ENCODE measurements at places on chromosomes 12 and 14.

- DNase-seq, result no peak
Measured at GRCh38 chr14:95533391-95533821, 1.4 kb upstream of the GLRX5 start.

- no peak for DNase-seq
Measured at GRCh38 chr14:68937471-68938270, 41.4 kb downstream of the ACTN1 start.

DNA sequence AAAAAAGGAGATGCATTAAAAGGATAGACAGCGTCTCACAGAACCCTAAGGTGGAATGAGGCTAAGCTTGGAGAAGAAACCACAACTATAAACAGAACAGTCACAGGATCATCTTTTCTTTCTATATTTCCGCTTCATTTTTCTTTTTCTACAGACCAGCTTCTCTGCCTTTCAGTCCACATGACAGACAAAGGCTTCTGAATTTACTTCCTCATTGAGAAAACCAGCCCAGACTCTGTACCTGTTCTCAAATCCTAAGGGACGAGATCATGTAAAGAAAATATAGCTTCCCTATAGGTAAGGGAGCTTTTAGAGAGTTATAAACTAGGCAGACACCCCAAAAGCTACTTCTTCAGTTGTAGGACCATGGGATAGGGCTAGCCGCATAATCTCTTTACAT, 17.4 kb downstream of the SGPP1 start:
- no peak for DNase-seq

DNA sequence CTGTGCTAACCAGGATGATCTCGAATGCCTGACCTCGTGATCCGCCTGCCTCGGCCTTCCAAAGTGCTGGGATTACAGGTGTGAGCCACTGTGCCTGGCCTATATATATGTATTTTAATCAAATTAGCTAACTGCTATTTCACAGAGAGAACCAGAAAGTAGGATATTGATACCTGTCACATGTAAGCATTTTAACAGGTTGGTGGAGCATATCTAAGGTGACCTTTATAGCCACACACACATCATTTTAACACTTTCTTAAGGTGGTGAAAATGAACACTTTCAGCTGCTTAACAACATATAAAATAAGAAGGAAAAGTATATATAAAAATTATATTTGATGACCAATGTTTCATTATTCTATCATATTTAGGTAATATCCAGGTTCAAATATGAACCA, 57.0 kb upstream of the ATF7IP start:
- DNase-seq, result no peak

DNA sequence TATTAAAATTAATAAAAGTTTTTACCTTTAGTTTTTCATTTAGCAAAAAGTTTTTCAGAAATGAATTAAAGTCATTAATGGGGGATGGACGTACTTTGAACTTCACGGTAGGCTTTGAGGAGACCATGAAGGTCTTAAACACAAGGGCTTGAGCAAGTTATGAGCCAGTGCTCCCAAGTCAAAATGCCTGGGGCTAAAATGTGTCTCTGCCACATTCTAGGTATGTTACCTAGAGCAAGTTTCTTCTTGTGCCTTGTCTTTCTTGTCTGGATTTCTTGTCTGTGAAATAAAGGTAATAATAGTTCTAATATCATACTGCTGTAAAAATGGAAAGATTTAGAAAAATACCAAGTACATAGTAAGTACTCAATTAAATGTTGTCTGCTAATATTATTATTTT, 132.7 kb upstream of the USP15 start:
- DNase-seq, result no peak

GRCh38 chr12:46555406-46555852, 182.9 kb upstream of the SLC38A2 start:
- no peak for DNase-seq

GRCh38 chr14:44107156-44107555, 399.9 kb downstream of the FSCB start:
- no peak for DNase-seq

- DNase-seq, result no peak
Measured at GRCh38 chr12:31008241-31008761, 65.4 kb upstream of the DDX11 start.

DNA sequence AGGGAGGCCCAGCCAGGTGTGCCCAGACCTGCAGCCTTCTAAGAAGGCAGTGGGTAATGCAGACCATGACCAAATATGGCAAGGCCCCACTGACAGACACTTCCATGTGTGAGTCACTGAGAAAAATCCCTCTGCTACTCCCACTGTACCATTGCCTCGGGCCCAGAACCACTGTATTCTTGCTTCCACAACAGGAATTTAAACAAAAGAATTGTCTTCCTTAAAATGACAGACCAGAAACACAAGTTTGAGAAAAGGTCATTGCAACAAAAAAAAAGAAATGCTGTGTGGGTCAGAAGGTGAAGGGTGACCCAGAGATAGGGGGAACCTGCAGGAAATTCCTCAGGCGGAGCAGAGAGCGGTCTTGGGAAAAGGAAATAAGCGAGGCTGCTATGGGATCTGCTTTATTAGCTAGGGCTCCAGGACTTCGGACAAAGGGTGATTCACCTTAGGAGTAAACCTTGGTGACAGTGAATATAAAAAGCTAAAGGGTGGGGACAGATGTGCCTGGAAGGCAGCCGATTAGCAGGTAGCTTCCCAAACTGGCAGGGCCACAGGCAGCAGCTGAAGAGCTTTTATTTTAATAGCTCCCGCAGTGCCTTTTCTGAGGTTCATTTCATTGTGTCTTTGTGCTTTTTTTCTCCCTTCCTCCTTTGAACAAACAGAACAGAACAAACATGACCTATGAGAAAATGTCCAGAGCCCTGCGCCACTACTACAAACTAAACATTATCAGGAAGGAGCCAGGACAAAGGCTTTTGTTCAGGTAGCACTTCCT, 185.3 kb upstream of the BCL2L14 start:
- DNase-seq, result no peak

- no peak for DNase-seq
Measured at GRCh38 chr12:93468008-93468371, 676 bp downstream of the MRPL42 start.

DNA sequence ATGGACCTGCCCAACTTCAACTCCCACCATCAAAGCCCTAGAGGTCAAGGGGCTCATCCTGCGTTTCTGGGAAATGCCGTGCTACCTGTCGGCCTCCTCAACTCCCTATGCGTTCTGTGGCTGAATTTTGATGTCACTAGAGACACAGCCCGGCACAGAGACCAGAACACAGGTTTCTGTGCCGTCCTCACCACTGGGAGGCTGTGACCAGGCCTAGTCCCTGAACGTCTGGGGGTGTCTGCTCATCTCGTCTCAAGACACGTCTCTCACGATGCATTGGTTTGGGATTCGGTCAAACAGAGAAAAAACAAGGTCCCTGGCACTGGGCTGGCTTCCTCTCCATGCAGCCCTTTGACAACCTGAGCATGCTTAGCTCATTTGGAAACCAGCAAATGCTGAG, 33.5 kb downstream of the SLC15A4 start:
- DNase-seq, result no peak

- DNase-seq, result no peak
Measured at GRCh38 chr14:47390831-47391504, 284.4 kb downstream of the MDGA2 start.

GRCh38 chr12:55060470-55060869, 40.7 kb downstream of the NEUROD4 start:
- DNase-seq, result no peak

- DNase-seq, result no peak
Measured at GRCh38 chr12:115617391-115617790, 660.1 kb downstream of the MED13L start.

GRCh38 chr12:2233034-2233433, 180.2 kb downstream of the CACNA1C start:
- no peak for DNase-seq

GRCh38 chr12:72006766-72007165, 68.1 kb downstream of the TPH2 start:
- DNase-seq, result no peak

DNA sequence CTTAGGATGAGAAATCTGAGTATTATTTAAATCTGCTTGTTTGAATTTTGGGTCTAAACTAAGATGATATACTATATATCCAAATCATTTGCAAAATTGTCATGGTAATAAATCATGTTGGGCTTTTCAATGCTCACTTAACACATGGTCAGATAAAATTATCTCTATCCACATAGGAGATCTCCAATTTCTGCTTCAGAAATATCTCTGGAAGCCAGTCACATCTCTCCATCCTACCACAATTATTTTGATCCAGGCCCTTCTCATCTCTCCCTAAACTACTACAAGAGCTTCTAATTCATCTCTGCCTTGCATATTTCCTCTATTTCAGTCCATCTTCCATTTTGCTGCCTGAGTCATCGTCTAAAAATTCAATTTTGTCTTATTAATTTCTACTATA, 3.8 kb downstream of the DCN start:
- DNase-seq, result no peak

DNA sequence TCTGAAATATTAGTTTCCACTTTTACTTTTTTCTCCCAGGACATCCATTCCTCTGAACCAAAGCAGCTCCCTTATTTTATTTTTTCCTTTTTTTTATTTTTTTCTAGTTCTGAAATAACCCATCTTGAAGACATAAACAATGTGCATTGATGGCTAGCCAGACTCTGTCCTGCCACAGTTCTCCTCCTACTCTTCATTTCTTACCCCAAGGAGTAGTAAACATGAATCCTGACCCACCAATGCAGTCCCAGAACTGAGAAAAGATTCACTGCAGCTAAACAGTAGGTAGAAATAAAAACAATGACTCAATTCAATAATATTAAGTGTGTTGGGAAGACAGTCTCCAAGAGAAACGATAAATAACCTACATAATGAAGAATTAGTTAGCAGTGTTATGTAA, 65.7 kb upstream of the NOVA1 start:
- no peak for DNase-seq

GRCh38 chr12:47754881-47755280, 3.8 kb downstream of the RAPGEF3 start:
- DNase-seq, result no peak

DNA sequence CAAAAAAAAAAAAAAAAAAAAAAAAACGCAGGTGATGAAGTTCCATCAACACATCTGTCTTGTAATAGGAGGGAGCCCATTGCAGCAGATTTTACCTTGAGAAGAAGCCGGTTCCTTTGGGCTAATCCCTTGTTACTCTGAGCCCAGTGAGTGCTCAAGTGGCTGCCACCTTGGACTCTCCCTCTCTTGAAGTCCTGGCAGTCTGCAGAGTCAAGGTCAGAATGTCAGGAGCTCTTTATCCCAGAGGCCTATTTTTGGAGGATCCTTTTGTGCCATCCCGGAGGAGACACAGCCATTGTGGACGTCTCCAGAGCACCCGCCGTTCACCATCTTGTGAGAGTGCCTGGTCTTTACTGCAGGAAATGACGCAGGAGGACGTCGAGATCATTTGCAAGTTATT, 344.2 kb upstream of the FKBP4 start:
- no peak for DNase-seq

DNA sequence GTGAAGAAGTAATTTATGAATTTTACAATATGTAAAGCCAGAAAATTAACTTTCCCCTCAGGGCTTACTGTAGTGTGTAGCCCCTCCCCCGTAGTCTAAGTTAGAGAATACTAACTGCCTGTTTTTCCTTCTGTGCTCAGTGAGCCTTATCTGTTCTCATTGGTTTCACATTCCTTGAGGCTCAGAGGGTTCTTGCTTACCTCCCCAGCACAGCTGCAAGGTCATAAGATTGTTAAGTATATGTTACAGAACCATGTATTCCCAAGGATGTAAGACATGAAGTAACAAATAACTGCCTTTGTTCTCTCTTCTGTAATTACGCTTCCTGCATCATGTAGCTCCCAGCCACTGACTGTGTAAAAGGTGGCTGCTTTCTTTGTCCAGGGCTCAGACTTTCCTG, 1351.1 kb downstream of the TMEM121 start:
- no peak for DNase-seq

DNA sequence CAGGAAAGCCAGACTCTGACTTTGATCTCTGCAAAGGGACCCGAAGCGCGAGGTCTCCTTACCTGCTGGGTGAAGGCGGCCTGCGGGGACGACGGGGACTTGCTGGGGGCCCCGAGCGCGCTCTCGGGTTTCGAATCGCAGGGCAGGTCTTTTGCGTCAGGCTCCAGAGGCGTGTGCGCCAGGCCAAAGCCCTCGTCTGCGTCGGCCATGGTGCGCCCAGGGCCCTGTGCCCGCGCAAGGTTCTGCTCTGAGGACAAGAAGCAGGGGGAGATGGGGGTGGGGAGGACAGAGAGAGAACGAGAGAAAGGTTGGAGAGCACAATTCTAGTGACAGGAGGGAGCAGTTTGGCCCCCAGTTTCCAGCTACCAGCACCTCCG, 2.3 kb downstream of the TBX5 start:
- DNase-seq, result no peak

- no peak for DNase-seq
Measured at GRCh38 chr12:57623385-57623784, 9.6 kb downstream of the B4GALNT1 start.

DNA sequence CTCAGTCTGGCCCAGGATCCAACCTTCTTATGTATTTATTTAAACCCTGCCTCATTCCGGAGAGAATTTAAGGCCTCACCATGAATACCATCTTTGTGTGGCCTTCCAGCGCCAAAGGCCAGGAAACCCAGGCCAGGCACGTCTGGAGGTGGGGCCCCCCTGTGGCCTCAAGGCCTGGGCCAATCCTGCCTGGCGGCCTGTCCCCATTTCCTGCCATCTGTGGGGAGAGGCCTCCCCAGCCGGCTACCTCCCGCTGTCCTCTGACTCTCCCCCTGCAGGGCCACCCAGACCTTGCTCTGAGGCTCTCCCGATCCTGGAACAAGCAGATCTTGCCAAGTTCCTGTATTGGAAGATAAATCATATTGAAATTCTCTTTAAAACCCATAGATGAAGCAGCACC, 37.4 kb upstream of the MEG3 start:
- DNase-seq, result no peak

- DNase-seq, result no peak
Measured at GRCh38 chr14:94117856-94118255, 7.3 kb downstream of the IFI27 start.

GRCh38 chr14:51394384-51394783, 154.3 kb downstream of the TMX1 start:
- no peak for DNase-seq

DNA sequence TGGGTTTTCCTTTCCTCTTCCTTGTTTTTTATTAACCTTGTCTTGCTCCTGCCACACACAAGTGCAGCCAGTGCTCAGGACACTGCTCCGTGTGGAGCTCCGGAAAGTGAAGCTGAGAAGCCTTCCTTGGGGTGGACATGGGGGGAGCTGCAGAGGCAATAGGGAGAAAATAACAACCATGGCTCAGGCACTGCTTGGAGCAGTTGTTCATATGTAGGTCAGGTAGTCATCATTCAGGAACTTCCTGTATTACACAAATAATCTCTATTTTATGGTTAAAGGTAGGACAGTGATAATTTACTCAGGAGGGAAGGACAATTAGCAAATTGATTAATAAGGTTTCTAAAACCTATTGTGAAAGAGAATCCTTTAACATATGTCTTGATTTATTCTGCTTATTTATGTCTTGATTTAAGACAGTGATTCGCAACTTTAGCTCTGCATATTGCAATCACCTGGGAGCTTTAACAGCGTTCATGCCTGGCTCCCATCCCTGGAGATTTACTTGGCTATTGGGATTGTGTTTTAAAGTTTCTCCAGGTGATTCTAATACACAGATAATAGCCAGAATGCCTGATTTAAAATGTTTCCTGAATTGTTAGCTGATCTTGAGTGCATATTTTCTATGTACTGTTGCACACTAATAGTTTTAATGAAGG, 92.1 kb downstream of the ETV6 start:
- no peak for DNase-seq

- DNase-seq, result no peak
Measured at GRCh38 chr12:112121780-112122565, 3.4 kb upstream of the TRAFD1 start.

- no peak for DNase-seq
Measured at GRCh38 chr12:111111681-111112080, 191.3 kb upstream of the MYL2 start.

- no peak for DNase-seq
Measured at GRCh38 chr14:59208224-59208814, 19.9 kb downstream of the DAAM1 start.

Data from stimulated activated CD8-positive, alpha-beta memory T cell treated with anti-CD3 and anti-CD28 coated beads, Interleukin-15, amount 100 ng/mL, for 4 hours (primary cell).